ENCODE measurements at places on chromosomes 7 and 10.

DNA sequence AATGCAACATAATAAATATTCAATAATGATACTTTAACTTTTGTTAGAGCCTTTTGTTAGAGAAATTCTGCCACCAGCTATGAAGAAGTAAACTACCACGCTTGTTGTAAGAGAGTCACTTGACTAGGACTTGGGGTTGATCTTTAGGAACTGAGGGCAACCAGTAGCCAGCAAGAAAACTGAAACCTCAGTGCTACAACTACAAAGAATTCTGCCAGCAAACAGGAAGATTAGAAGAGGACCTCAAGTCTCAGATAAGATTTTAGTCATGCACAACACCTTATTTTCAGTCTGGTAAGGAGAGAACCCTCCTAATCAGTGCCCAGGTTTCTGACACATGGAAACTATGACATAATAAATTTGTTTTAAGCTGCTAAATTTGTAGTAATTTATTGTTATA, 498.3 kb upstream of the STEAP1 start:
- no peak for DNase-seq

DNA sequence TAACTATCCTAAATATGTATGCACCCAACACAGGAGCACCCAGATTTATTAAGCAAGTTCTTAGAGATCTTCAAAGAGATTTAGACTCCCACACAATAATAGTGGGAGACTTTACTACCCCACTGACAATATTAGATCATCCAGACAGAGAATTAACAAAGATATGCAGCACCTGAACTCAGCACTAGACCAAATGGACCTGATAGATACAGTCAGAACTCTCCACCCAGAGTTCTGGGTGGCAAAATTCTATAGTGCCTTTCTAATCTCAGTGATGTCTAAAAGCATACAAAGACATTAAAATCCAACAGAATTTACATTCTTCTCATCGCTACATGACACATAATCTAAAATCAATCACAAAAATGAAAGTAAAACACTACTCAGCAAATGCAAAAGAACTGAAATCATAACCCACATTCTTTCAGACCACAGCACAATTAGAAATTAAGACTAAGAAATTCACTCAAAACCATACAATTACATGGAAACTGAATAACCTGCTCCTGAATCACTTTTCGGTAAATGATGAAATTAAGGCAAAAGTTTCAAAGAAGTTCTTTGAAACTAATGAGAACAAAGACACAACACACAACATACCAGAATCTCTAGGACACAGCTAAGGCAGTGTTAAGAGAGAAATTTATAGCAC, 183.2 kb downstream of the AGMO start:
- no peak for DNase-seq

- DNase-seq, result no peak
Measured at GRCh38 chr10:97851341-97852001, 1.8 kb downstream of the GOLGA7B start.

- no peak for DNase-seq
Measured at GRCh38 chr10:108848046-108848445, 1075.3 kb downstream of the XPNPEP1 start.

Data from NCI-H187 treated with DMSO at 0.1 percent for 48 hours (cell line).